CD4-positive, alpha-beta T cell treated with Interleukin-21 for 1 hour (primary cell): ENCODE measurements at places on chromosomes 5 and 9.
A peak's percentile ranks its signal among the peaks of the same experiment; 100 is the strongest.

GRCh38 chr5:69414885-69415583 is at the start of gene MARVELD2:
Gene MARVELD2 (plus strand): TSS chr5:69415116. CDS start chr5:69419386, 4,270 bp downstream.
- peak; percentile 49 for DNase-seq

- DNase-seq: no peak
These were observed 8.6 kb downstream of the AGPAT2 start for GRCh38 chr9:136678624-136679023.

DNA sequence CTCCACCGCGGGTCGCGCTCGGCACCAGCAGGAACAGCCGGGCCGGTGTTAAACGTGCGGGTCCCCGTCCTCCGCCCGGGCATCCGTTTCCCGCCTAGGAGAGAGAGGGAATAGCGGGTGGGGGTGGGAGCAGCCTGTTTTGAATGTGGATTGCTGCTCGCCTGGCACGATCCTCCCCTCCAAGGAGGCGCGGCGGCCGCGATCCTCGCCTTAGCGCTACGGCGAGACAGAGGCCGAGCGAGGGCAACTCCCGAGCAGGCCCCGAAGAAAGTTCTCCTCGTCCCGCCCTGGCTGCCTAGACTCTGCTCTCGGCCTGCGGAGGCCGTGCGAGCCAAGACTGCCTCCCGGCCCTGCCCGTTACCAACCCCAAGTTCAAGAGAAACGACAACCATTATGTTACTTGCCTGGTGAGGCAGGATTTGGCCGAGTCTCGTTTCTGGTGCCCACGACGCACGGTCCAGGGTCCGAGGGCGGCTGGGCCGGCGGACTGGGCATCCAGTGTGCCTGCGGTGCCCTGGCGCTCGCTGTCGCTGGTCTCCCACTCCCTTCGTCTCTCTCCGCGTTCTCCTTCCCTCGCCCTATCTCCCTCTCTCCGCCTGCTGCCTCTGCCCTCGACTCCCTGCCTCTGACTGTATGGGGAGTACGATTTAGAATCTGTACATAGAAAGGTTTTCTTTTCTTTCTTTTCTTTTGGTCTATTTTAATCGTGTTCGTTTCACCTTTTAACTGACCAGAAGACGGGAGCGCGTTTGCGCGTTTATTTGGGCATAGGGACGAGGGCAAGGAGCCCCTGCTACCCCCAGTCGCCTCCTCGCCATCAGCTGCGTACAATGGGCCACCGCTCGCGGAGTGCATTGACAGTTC is 724 bp downstream of the NR2F1-AS1 start:
- no peak for DNase-seq

DNA sequence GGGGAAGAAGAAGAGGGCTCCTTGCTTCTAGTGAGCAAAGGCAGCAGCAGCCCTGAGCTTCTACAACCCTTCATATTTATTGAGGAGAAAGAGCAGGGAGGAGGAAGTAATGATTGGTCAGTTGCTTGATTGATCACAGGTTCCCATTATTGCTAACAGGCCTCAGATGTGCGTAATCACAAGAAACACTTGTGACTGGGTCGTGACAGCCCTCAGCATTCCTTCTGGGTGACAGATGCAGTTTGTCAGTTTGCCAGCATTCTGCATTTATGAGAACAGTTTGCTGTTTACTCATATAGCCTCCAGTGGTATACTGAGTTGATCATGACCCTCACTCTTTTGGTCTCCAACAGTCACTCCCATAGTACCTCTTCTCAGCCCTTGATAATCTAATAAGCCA is 111.5 kb upstream of the TNC start:
- no peak for DNase-seq

GRCh38 chr5:122468351-122469116 is 156.5 kb downstream of the SNCAIP start:
- DNase-seq: no peak

DNA sequence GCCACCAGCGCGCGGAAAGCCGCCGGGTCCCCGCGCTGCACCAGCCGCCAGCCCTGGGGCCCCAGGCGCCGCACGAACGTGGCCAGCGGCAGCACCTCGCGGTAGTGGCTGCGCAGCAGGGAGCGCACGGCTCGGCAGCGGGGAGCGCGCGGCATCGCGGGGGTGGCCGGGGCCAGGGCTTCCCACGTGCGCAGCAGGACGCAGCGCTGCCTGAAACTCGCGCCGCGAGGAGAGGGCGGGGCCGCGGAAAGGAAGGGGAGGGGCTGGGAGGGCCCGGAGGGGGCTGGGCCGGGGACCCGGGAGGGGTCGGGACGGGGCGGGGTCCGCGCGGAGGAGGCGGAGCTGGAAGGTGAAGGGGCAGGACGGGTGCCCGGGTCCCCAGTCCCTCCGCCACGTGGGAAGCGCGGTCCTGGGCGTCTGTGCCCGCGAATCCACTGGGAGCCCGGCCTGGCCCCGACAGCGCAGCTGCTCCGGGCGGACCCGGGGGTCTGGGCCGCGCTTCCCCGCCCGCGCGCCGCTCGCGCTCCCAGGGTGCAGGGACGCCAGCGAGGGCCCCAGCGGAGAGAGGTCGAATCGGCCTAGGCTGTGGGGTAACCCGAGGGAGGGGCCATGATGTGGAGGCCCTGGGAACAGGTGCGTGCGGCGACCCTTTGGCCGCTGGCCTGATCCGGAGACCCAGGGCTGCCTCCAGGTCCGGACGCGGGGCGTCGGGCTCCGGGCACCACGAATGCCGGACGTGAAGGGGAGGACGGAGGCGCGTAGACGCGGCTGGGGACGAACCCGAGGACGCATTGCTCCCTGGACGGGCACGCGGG is at the start of gene TERT:
Gene TERT, minus strand, starts transcription at position 234 of the 815 bp plus-strand sequence. Its CDS starts 79 bp downstream, at position 155.
- DNase-seq: peak; percentile 82

DNA sequence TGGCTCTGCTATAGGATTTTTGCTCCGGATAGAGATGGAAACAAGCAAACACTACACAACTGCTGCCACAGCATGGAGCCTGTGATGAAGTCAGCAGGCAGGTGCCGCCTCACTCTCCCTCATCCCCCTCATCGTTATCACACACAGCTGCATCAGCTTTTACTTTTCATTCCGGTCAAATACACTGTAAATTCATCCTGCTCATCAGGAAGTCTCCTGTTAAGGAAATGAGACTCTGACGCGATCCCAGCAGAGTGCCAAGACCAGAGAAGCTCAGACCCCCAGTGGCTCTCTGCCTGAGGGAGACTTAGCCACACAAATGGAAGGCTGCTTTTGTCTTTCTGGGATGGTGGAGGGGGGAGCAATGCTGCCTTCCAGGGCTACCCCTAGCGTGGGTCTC is 270.2 kb downstream of the ELAVL2 start:
- DNase-seq: no peak

DNA sequence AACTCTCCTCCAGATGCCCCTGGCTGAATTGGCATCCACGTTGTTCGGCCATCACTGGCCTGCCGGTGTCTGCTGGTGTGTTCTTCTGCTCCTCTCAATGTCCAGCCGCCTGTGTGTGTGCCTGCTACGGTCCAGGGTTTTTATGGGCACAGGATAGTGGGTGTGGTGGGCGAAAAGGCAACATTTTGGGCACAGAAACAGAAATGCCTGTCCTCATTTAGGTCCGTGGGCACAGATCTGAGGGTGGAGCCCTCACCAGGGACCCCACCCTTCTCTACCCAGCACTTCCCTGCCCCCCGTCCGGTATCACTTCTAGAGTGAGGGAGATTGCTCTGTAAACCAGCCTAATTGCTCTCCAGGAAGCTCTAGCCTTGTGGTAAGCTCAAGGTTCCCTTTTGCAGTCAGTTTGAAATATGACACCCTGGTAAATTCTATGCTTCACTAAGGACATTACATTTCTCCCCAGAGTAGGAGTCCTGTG is 410.1 kb downstream of the MAT2B start:
- DNase-seq: no peak

GRCh38 chr5:66805514-66806430 is 209.6 kb downstream of the MAST4 start:
- no peak for DNase-seq

GRCh38 chr5:179798771-179799643 is 5.2 kb downstream of the LTC4S start:
- DNase-seq: no peak

DNA sequence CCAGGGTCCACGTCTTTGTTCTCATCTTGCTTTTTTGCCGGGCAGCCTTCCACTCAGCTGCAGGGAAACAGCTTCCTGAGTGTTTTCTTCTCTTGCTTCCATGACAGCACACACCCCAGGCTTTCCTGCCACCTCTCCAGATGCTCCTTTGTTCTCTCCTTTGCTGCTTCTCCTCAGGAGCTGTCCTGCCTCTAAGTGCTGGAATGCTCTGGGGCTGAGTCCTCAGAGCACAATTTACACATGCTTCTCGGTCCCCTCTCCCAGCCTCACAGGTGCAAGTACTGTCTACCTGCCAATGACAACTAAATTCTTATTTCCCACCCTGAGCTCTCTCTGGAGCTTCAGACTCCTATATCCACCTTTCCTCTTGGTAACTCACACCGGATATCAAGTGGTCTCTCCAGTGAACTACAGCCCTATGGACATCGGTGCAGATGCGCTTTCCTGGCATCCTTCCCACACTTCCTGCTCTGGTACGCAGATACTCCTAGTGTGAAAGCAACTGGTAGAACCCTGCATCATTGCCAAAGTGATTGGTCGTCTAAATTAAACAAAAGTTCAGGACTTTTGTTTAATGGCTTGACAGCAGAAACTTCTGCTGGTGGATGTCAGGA is 13.4 kb upstream of the ACSL6 start:
- DNase-seq: no peak

DNA sequence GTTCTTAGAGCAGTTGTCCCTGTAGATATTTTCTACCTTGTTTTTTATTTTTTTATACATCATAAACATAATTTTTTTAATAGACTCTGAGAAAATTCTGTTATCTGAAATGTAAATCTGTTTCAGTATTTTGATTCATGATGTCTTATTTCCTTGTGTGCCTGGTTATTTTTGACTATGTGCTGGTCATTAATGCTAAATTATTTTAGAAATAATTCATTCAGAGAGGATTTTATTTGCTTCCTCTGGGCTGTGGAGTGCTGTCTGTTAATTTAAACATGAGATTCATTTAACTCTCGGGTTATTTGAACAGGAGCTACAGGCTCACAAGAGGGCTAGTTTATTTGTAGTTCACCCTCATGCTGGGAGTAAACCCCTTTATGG is 124.3 kb upstream of the PITX1 start:
- DNase-seq: no peak

- DNase-seq: no peak
These were observed 814 bp downstream of the KIF12 start for GRCh38 chr9:114098021-114098935.

DNA sequence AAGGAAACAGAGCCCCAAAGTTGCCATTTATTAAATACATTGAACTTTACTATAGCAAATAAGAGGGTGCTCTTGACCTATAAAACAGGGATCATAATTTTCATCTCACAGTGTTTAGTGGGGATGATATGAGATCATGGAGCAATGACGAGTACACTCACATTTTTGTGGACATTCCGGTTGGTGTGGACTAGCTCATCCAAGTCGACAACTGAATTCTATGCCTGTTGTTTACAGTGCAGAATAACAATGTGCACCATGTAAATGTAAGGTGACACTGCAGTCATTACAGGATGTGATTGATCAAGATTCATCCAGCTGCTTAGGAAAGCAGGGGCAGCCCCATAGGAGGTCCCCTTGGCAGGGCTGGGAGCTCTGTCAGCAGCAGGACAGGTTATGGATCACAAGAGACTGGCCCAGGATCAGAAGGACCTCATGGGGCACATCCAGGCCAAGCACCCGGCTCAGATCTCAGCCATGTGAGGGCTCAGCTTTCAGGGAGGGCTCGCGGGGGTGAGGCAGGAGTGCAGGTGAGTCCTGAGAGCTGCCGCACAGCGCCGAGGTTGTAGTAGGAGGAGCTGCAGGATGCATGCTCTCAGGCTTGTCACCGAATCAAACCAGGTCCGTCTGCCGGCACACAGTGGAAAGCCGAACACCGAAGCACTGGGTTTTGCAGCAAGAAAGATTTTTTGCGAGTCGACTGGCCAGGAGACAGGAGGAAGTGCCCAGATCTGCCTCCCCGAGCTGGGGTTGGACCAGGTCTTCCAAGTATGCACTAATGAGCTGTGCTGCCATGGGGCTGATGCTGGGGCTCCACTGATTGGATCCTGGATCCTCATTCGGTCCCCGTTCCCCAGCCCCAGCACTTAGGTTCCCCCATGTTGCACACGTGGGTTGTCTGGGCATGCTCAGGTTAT is 28.2 kb downstream of the MRPL36 start:
- DNase-seq: no peak

- DNase-seq: no peak
These were observed 171.8 kb upstream of the RAI14 start for GRCh38 chr5:34484216-34484920.

DNA sequence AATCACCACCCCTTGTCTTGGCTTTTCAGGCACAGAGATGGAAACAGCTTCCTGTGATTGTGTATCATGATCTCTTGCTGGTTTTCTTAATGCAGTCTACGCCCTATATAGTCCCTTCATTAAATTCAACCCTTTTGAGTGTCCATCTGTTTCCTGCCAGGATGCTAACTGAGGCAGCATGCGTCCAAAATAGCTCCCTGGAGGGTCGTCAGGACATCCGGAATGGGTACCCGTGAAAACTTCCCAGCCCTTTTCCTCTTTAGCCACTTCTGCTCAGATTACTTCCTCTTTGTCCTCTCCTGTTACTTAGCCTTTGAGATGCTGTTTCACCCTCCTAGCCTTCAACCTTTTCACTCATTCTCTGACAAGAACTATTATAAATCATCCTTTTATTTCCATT is 79.8 kb upstream of the KLF9 start:
- DNase-seq: no peak

- DNase-seq: no peak
These were observed 73.2 kb downstream of the KIAA1958 start for GRCh38 chr9:112559629-112560413.

- DNase-seq: peak; percentile 59
These were observed 106.6 kb downstream of the COL23A1 start for GRCh38 chr5:178483620-178484019.

GRCh38 chr5:163756170-163756569 is 250.8 kb downstream of the MAT2B start:
- DNase-seq: no peak

DNA sequence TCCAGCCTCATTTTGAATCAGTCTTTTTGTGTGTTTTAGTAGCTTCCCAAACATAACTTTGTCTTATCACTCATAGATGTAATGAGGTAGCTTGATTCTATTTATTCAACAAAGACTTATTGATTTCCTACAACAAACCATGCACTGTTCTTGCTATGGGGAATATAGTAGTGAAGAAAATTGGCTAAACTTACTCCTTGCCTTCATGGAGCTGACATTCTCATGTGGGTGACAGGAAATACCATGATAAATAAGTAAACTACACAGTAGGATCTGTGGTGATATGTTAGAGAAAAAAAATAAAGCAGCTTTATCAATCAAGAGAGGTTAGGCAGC is 255.7 kb upstream of the TNC start:
- no peak for DNase-seq

DNA sequence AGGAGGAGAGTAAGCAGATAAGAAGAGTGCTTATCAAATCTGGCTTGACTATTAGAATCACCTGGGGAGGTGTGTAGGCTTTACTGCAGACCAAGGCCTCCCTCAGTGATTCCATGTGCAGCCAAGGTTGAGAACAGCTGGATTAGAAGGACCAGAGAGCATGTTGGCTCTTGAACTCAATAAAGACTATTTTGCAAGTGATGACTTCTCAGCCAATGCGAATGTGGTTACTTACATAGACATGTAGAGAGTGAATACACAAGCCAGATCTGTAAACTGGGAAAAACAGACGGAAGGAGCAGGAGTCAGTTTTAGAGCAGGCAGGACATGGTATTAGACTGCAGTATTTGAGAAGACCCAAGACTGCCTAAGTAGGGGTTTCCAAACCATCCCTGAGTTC is 48.5 kb downstream of the MAMDC2 start:
- no peak for DNase-seq
